Hematopoietic multipotent progenitor cell (in vitro differentiated cells): ENCODE measurements at places on chromosomes 7 and 10.

DNA sequence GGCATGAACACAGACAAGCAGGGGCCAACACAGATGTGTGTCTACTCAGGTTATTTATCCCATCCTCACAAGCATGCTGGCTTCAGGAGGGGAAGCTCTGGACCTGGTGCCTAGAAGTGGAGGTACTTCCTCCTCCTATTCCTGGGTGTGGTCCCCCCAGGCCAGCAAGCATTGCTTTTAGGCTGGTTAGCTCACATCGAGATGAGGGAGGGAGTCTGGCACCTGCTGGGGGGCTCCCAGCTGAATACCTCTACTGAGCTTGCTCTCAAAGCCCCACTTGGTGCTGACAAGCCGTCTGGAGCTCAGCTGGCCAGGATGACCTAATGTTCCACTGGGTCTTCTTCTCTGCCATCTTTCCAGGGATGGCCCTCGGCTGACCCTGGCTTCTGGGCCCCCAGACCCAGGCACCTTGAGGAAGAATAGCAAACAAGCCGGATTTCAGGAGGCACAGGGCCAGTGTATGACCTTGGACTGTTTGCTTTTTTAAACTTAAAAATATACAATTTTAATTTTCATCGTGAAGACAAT lies 26.8 kb downstream of the FAM241B start:
- DNase-seq: no peak

DNA sequence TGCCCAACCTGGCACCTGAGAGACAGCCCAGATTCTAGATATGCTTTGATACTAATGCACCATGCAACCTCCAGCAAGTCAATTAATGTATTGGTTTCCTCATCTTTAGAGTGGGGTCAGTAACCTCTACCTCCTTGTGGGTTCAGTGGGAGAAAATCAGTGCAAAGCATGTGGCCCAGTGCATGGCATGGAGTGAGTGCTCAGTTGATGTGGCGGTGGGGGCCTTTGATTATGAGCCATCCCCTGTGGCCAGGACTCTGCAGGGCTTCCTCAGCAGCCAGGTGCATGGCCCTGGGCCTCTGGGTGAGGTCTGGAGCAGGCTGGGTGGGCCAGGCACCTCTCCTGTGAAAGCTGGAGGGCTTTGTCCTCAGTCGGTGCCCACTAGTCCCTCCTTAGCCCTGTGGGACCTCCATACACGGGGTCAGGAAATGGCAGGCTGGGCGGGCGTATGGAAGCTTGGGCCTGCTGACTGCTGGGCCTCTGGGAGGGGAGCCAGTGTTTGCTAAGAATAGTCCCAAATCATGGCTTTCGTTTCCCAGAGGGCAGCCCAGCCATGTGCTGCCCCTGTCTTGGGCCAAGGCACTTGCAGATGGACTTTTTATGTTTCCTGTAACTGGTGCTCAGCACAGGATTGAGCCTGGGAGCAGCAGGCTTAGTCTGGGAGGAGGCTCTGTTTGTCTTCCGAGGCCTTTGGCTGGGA lies 3.4 kb downstream of the PALD1 start:
- DNase-seq: no peak

- no peak for DNase-seq
These were observed 19.9 kb downstream of the ZNRF2 start for GRCh38 chr7:30304177-30304884.

DNA sequence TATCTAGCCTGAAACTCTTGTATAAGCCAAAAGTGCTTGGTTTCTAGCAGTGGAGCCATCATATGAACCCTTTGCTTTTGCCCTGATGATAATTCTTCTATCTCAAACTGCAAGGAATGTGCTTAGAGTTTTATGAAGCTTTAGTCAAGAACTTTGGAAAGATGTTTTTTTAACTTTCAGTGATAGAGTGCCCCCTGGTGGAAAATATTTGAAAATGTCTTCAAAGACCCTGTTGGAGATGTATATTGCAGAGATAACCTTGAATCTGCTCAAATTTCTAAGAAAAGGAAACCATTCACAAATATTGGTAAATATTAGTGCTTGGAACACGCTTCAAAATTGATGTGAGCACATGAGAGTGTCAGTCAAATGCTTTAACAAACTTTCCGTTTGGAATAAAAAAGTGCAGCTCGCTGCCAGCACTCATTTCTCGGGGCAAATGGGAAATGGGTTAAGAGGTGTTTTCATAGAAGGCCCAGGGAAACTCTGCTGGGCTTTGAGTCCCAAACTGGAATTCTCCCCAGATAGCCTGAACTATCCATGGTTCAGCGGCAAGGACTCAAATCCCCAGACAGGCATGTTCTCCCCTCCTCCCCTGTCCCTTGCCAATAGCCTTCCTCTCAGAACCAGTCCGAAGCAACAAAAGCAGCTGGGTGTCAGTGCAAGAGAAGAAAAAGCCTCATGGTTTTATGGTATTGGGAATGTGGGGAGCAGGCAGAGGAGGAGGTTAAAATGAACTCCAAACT lies 129.3 kb downstream of the MYOF start:
- DNase-seq: peak; percentile 68

GRCh38 chr10:23610626-23611307 lies 171.9 kb downstream of the OTUD1 start:
- DNase-seq: no peak

DNA sequence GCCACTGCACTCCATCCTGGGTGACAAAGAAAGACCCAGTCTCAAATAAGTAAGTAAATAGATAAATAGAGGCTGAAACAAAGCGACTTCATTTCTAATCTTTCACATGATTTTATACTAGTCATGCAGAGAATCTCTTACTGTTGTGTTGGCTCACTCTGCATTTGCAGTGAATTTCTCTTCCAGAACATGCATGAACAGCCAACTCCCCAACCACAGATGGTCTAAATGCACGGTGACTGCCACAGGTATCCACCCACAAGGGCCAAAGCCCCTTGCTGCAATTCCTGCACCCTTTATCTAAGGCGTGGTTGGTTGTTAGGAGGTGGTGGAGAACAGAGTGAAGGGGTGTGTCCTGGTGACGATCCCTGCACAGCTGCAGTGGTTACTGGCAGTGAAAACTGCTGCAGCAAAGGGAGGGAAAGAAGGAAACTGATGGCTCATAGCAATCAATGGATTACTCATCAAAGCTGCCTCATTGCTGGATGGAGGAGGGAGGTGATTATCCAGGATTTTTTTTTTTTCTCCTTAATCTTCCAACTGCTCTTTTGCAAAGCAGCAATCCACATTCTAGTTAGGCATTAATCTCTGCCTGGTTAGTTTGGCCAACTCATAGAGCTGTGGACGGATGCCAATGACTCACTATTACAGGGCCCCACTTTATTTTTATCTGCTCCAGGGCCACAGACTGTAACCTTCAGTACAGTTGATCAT lies 50.6 kb downstream of the PRTFDC1 start:
- DNase-seq: peak; percentile 42

GRCh38 chr10:31209478-31209877 lies 109.5 kb upstream of the ZEB1 start:
- no peak for DNase-seq

DNA sequence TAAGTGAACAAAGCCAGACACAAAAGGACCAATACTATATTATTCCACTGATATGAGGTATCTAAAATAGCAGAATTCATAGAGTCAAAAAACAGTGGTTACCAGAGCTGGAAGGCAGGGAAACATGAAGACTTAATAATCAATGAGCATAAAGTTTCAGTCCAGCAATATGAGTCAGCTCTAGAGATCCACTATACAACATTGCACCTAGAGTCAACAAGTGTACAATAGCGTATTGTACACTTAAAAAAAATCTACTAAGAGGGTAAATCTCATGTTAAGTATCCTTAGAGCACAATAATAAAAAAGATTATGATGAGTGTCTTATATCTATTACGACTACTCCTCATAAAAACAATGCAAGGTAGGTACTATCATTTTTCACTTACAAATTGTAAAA lies 36.1 kb downstream of the C10orf90 start:
- no peak for DNase-seq

DNA sequence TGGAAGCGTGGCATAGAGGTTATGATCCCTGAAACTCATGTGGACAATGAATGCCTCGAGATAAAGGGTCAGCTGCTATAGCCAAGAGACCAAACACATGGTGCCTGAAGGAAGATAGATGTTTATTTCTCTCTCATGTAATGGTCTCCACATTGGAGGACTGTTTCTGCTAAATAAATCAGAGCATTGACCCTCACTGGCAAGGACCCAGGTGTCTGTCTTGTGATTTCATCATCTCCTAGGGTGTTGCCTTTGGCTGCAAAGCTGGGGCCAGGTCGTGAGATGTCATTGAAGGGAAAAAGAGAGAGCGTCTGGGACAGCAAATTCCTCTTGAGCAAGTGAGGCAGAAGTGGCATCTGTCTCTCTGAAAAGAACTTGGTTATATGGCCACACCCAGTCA lies 64.6 kb downstream of the JCAD start:
- no peak for DNase-seq

- no peak for DNase-seq
These were observed 237.5 kb upstream of the MKLN1 start for GRCh38 chr7:131090188-131090587.

DNA sequence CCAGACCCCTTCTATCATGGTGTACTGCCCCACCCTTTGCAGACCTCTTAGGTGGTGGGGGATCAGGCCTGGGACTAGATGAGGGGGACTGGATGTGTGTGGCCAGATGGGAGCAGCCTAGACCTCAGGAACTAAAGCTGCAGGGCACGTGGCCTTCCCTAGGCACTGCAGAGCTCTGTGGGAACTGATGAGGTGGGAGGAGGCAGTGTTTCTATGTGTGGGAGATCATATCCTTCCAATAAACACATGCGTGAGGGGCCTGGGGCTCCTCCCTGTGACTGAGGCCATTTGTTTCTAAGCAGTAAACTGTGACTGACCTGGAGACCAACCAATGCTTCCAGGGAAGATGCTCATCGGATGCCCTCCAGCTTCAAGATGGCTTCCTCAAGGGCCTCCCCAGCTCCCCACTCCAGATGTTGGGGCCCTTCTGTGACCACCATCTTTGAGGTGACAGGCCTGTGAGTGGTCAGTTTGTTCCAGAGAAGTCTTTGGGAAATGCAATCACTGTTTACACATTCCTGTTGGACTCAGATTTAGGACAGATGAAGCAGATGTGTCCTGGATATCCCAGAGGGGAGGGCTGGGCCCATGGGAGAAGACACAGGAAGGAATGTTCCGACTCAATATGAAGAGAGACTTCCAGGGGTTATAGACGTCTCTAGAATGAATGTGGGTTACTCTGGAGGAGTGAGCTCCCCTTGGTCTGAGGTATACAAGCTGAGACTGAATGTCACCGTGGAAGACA lies 23.6 kb upstream of the ZCCHC24 start:
- DNase-seq: no peak

- no peak for DNase-seq
These were observed 87.2 kb downstream of the KCNMA1 start for GRCh38 chr10:77550378-77550777.

DNA sequence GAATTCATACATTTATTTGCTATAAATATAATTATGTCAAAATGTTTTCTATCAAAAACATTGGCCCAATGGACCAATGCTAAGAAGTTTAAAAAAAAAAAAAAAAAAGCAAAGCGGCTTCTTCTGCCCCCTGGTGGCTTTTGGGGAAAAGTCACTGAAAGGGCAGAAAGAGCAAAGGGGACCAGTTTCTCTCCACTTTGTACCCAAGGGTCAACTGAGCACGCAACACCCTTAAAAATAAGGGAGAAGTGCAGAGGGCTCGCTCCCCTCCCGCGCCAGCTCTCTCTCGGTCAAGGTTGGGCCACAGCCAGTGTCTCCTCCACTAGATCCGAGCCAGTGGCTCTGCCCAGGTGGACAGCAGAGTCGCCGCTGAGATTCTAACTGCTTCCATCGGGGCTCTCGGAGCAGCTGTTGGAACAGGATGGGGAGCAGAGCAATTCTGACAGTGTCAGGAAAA lies 136.4 kb upstream of the FGFR2 start:
- DNase-seq: no peak

GRCh38 chr7:70615066-70615606 lies 516.8 kb upstream of the GALNT17 start:
- DNase-seq: no peak

- no peak for DNase-seq
These were observed 35.6 kb downstream of the COL13A1 start for GRCh38 chr10:69837261-69837660.
